ENCODE measurements at places on chromosomes 1 and 21. TPM values are rescaled to one million over a fixed set of nuclear protein-coding genes. Genes with fewer than 3 reads are reported as not detected.

The CD5L gene
- not detected for polyA plus RNA-seq

The CA6 gene
- not detected for polyA plus RNA-seq

The RAB13 gene
- 184 TPM for polyA plus RNA-seq

The MCOLN3 gene
- polyA plus RNA-seq, result 17.1 TPM

The LCE7A gene
- polyA plus RNA-seq, result not detected

The MATN1 gene
- polyA plus RNA-seq, result 0.23 TPM

The CLIC4 gene
- polyA plus RNA-seq, result 165 TPM

The AK5 gene
- polyA plus RNA-seq, result 5.2 TPM

The LDLRAP1 gene
- polyA plus RNA-seq, result 13.8 TPM

The C1orf210 gene
- 30.7 TPM for polyA plus RNA-seq

The KCNA2 gene
- 0.95 TPM for polyA plus RNA-seq

The AMY1B gene
- 0.16 TPM for polyA plus RNA-seq

The COL9A2 gene
- 31.3 TPM for polyA plus RNA-seq

The MYBPH gene
- polyA plus RNA-seq, result 0.57 TPM

The TENT5C gene
- polyA plus RNA-seq, result 3.7 TPM

The ETS2 gene
- 49.9 TPM for polyA plus RNA-seq

The NPR1 gene
- 72.5 TPM for polyA plus RNA-seq

The KDF1 gene
- 11.8 TPM for polyA plus RNA-seq

The C8B gene
- not detected for polyA plus RNA-seq

The DEPDC1 gene
- 14.0 TPM for polyA plus RNA-seq

The ELK4 gene
- polyA plus RNA-seq, result 24.1 TPM

The ITGB2 gene
- 12.3 TPM for polyA plus RNA-seq

The SCMH1 gene
- 40.4 TPM for polyA plus RNA-seq

The FAM43B gene
- polyA plus RNA-seq, result 1.0 TPM

The TCHHL1 gene
- not detected for polyA plus RNA-seq

The LRRN2 gene
- 12.6 TPM for polyA plus RNA-seq

The BRDT gene
- not detected for polyA plus RNA-seq

The OR2T35 gene
- not detected for polyA plus RNA-seq

The GJA9 gene
- polyA plus RNA-seq, result 0.58 TPM

The FCGR1A gene
- 1.9 TPM for polyA plus RNA-seq

The MASP2 gene
- polyA plus RNA-seq, result 3.9 TPM

The TCHH gene
- 0.03 TPM for polyA plus RNA-seq

The RAB4A gene
- 52.8 TPM for polyA plus RNA-seq

The TINAGL1 gene
- 45.5 TPM for polyA plus RNA-seq

The KRTAP11-1 gene
- polyA plus RNA-seq, result not detected

The PGLYRP4 gene
- polyA plus RNA-seq, result not detected

The CRYBG2 gene
- polyA plus RNA-seq, result 1.6 TPM

The GBP6 gene
- not detected for polyA plus RNA-seq

The UBE2U gene
- not detected for polyA plus RNA-seq

The EPHB2 gene
- polyA plus RNA-seq, result 14.4 TPM

The NBPF1 gene
- 67.3 TPM for polyA plus RNA-seq

The RBM11 gene
- polyA plus RNA-seq, result 4.5 TPM

The TIAM1 gene
- polyA plus RNA-seq, result 14.4 TPM

The THEMIS2 gene
- polyA plus RNA-seq, result 4.1 TPM

The CHIA gene
- not detected for polyA plus RNA-seq

The LIPI gene
- 0.81 TPM for polyA plus RNA-seq

The ELAPOR1 gene
- polyA plus RNA-seq, result 1.4 TPM

Measured in renal pelvis (tissue), 12 donors.